ENCODE measurements at places on chromosomes 7 and 10.

DNA sequence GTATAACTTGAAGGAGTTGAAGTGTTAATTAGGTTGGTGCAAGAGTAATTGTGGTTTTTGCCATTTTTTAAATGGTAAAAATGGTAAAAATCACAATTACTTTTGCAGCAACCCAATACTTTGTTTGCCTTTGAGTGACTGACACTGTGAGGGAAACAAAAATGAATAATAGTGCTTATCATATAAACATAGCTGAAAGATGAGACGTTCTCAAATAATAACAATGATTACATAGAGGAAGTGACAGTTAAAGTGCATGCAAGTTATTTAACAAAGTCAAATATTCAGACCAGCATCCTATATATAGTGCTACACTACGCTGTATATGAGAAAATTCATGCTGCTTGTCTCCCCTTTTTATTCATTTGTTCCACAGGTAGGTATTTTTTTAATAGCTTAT lies 4.7 kb upstream of the HBP1 start:
- ATAC-seq = no peak

DNA sequence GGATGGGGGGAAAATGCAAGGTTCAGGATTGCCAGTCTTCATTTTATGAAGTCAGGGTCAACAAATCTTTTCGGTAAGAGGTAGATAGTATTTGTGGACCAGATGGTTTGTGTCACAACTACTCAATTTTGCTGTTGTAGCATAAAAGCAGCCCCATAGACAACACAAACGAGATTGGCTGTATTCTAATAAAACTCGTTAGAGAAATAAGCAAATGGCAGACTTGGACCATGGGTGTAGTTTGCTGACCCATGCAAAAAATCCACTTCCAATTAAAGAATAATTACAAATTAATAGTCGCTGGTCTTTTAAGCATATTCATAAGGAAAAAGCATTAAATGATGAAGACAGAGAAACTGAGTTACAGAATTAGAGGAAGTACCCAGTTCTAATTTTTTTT lies 247.1 kb downstream of the CRPPA start:
- no peak for ATAC-seq

DNA sequence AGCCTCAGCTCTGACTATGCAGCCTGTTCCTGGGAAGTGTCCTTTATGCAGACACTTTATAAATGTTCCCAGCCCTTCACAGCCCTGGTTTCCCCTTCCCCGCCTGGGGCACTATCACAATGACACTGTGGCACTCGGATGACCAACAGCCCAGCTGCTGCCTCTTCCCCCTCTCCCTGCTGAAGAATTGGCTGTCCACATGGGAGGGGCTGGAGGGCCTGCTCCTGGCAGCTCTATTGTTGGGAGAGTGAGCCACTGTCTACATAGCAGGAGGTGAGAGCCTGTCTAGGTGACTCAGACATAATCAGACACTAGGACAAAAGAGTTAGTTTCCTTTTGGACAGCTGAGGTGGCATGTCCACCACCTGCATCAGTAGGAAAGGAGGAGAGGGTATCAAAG lies 437.5 kb downstream of the PLXNA4 start:
- no peak for ATAC-seq

DNA sequence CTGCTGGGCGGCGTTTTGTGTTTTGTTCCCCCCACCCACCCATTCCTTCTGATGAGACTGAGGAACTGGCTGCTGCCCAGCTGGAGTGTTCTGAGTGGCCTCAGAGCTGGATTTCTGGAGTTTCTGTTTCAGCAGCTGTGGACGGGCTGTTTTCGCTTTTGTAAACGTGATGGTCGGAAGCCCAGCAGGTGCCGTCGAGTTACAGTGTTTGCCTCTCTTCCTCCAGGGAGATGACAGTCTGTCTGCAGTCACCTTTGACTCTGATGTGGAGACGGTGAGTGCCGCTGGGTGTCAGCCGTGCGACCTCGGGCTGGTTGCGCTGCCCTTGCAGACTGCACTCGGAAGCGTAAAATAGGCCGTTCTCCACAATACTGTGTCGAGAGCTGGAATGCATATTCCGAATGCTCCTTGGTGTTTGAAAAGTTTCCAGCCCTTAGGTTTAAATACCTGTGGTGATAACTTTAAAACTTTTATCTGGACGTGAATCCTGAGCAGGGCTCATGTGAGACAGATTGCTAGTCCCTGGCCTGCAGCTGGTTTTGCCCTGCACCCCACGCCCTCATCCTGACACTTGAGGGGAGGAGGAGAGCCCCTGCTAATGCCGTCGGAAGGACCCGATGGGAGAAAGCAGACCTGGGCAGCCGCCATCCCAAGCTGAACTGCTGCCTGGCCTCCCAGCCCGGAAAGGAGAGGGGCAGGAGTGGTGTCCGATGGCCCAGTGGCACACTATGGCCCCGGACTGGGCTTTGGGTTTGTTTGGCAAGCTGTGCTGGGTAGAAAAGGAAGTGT lies 8.3 kb downstream of the IQCE start:
- no peak for ATAC-seq

- ATAC-seq = no peak
Measured at GRCh38 chr7:127616724-127617123, 1.2 kb downstream of the PAX4 start.

- ATAC-seq = no peak
Measured at GRCh38 chr10:97873569-97873968, 23.9 kb downstream of the GOLGA7B start.

- no peak for ATAC-seq
Measured at GRCh38 chr7:115368998-115369397, 447.1 kb downstream of the MDFIC start.

- no peak for ATAC-seq
Measured at GRCh38 chr7:139004321-139005090, 23.3 kb upstream of the KIAA1549 start.

- ATAC-seq = no peak
Measured at GRCh38 chr7:46139079-46139478, 218.0 kb upstream of the IGFBP3 start.

DNA sequence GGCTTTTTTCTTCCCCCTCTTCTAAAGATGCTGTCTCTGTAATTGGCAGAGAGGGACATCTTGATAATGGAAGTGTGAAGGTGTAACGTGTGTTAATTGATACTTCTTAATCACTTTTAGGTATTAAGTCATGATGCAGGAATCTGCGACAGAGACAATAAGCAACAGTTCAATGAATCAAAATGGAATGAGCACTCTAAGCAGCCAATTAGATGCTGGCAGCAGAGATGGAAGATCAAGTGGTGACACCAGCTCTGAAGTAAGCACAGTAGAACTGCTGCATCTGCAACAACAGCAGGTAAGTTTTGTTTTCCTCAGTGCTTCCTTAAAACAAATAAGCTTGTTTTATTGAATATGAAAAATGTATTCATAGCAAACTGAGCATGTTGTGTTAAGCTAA lies 11.8 kb downstream of the FOXP2 start:
- ATAC-seq = no peak

- no peak for ATAC-seq
Measured at GRCh38 chr10:7767209-7767608, 20.6 kb downstream of the KIN start.

- no peak for ATAC-seq
Measured at GRCh38 chr10:35574924-35575352, 30.2 kb upstream of the GJD4 start.

DNA sequence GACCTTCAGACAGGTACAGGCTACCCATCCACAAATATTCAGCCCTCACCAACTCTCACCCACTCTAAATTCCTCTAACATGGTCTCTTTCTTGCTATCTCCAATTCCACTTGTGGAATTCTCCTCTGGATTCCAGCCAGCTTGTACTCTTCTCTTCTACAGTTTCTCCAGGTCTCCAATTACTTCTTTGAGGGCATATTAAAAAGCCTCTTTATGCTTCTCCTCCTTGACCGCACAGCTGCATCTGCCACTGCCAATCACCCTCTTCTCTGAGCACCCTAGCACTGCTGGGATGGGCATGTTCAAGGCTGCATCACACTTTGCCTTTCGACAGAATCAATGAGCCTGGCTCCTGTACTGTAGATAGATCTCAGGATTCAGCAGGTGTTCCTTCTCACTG lies 101.5 kb upstream of the ANKRD1 start:
- no peak for ATAC-seq

DNA sequence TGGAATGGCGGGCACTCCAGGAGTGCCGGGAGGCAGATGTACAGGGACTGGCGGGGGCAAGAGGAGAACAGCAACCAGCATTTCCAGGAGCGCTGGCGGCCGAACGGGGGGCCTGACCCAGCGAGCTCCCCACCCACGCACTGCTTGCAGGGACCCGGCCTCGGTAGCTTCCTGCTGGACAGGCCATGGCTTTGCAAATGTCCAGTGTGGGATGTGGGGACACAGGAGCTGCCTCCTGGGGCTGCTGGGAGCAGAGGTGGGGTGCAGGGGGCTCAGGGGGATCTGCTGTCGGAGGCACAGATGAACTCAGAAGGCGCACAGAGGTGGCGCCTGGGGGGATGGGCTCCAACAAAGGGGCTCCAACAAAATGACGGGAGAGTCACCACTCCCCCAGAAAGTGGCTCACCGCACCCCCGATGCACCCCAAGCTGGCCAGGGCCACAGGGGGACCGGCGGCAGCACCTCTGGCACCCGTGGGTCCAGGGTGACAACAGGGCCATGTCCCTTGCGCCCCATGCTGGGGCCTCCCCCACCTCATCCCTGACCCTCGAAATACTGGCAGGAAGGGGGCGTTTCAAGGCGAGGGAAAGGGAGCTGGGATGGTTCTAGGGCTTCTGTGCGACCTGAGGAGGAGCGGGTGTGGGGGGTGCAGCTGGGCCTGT lies 41.1 kb downstream of the AP5Z1 start:
- no peak for ATAC-seq

DNA sequence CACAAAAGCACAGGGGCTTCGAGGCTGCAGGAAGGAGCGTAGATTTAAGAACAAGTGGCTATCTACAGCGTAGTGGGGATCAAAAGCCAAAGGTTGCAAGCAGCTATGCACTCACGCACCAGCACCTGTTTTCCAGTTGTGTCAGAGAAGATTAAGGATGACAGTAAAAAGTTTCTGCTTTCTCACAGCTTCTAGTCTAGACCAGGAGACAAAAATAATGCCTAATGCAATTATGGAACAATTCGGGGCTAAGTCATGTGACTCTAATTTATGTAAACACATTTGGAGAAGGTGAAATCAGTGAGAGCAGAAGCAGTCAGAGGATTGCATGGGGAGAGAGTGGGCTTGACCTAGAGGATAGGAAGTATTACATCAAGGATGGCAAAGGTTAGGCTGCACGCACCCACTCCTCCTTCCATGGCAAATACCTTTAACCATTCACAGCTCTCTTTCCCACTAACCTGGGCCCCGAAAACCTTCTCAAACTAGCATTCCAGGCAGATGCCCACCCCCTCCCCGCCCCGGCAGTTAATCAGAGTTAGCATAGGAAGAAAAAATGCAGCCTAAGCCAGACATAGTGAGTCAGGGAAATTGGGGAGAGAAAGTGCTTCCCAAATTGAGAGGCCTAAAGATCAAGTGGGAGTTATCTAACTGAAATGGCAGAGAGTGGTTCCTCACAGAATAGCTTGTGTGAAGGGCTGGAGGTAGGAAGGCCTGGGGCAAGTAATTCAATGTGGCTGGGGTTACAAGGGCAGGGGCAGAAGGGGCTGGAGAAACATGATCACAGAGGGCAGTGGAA lies 48.2 kb upstream of the GPAM start:
- no peak for ATAC-seq

DNA sequence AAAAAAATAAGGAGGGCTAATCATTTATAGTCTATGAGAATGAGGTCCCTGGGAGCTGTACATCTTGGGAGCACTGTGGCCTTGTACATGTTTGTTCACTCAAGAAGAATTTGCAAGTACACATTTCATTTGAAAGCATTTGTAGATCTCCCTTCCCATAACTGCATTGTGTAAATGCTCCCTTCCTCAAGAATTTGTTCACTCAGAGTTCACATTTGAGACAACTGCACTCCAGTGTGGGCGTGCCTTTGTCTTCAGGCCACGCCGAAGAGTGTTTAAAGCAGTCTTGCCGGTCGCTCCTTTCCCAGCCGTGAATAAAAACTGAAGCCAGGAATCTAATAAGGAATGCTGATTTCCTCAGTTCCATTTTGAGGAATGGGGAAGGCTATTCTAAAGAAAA lies 291.1 kb upstream of the LYZL1 start:
- ATAC-seq = no peak

DNA sequence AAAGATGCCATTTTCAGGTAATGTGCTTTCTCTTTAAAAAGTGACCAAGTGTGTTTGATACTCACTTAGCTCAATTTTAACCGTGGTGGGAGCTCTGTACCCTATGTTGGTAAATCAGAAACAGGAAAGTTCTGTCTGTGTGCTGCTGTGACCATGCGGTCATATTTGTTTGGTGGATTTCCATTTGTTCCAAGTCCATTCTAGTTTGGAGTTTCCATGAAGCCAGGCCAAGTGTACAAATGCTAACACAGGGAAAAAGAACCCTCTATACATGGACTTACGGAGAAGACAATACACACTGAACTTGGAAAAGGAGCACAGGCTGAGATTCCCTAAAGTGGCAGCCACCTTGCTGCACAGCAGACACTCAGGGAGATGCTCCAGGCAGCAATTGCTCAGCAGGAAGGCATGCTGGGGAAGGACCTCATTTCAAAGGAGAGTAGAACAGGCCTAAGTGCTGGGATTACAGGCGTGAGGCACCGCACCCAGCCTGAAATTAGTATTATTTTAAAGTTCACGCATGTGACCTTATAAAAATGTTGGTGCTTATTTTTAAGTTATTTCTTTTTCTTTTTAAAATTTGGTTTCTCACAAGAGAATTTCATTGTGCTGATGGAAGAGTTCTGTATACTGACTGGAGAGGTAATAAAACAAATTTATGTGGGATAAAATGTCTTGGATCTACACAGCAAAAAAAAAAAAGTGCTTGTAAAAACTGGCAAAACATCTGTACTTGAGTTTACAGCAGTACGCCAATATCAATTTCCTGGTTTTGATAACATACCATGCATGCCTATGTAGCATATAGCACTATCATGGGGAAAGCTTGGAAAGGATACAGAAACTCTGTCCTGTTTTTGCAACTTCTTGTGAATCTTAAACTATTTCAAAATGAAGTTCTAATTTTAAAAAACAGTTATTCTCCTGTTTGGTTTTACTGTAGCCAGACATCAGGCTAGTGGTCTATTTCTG lies 436.2 kb downstream of the KCNMA1 start:
- ATAC-seq = no peak

GRCh38 chr7:136131304-136131630 lies 154.1 kb upstream of the MTPN start:
- ATAC-seq = no peak

DNA sequence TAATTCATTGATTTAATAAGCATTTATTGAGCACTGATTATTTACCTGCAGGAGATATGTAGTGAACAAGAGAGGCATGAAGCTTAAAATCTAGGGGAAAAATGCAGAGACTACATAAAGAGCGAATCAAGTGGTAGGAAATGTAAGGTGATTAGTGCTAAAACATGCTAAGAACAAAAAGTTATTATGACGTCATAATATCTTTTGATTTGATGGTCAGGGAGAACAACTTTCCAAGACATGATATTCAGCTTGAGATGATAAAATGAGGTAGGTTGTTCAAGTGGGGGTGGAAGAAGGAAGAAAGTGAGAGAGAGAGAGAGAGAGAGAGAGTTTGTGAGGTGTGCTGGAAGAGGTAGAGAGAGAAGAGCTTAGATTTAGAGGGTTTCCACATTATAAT lies 317.7 kb downstream of the NRG3 start:
- no peak for ATAC-seq

- no peak for ATAC-seq
Measured at GRCh38 chr10:118373786-118374185, 31.7 kb upstream of the FAM204A start.

Data from gastroesophageal sphincter (tissue), 4 donors.